ENCODE measurements at places on chromosomes 5 and 9.

DNA sequence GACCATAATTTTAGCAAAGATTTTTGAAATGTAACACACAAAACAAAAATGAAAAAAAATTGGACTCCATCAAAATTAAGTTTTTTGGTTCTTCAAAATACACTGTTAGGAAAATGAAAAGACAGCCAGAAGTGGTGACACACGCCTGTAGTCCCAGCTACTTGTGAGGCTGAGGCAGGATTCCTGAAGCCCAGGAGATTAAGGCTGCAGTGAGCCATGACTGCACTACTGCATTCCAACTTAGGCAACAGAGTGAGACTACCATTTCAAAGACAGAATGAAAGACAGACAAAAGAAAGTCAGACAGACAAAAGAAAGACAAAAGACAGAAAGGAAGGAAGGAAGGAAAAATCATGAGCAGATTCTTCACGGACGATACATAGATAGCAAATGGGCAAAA is 7.5 kb downstream of the DIAPH1 start:
- no peak for DNase-seq

DNA sequence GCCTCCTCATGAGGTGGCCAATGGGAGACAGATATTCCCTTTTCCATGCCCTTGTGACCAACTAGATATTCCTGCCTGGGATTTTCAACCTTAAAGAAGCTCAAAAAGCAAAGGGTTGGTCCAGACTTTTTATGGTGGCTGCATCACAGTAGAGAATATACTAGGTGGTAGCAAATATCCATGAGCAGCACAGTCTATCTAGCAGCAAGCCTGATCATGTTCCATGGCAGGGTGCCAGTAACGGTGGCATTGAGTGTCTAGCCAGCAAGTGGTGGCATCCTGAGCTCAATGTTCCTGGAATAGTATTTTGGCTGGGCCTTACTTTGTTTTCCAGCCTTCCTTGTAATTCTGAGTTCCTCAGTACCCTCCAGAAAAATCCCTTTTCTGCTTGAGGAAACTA is 25.8 kb downstream of the CDC25C start:
- DNase-seq: no peak

- no peak for DNase-seq
Observed at GRCh38 chr5:88677943-88678769, 204.8 kb downstream of the MEF2C start.

- DNase-seq: peak; percentile 75
Observed at GRCh38 chr5:78896132-78896531, 89.0 kb downstream of the ARSB start.

GRCh38 chr5:52784737-52785136 is 3.0 kb upstream of the ITGA1 start:
- no peak for DNase-seq

DNA sequence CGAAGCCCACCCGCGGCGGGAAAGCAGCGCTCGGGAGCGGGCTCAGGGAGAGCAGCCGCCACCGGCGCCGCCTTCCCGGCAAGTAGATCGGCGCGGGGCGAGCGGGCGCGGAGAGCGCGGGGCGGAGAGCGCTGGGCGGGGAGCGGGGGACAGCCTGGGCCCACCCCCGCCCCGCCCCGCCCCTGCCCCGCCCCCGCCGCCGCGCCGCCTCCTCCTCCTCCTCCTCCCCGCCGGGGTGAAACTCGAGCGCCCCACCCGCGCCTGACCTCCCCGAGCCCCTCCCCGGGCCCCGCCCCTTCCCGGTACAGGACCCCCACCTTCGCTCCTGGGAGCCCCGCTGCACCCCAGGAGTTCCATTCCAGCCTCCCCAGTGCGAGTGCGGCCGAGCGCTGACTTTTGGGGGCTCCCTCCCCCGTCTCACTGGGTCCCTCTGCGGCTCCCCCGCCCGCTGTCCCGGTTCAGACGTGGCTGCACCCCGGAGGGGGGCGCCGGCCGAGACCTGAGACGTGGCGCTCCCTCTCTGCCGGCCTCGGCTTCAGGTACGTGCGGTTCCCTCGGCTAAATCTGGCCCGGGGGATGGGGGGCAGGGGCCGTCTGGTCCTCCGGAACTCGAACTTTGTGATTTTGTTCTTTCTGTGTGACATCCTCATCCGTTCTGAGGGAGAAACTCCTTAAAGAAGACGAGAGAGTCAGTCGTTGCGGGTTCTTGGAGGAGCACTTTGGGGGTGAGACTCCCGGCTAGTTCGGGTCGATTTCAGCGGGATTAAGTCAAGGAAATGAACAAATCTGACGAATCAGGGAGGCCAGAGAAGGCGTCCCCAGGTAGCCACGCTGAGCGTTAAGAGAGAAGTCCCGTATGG is at the start of gene SEMA5A:
Gene SEMA5A (minus strand): TSS at position 84 of the 860 bp plus-strand sequence. CDS start 166,129 bp downstream, outside the sequence.
- peak; percentile 64 for DNase-seq

DNA sequence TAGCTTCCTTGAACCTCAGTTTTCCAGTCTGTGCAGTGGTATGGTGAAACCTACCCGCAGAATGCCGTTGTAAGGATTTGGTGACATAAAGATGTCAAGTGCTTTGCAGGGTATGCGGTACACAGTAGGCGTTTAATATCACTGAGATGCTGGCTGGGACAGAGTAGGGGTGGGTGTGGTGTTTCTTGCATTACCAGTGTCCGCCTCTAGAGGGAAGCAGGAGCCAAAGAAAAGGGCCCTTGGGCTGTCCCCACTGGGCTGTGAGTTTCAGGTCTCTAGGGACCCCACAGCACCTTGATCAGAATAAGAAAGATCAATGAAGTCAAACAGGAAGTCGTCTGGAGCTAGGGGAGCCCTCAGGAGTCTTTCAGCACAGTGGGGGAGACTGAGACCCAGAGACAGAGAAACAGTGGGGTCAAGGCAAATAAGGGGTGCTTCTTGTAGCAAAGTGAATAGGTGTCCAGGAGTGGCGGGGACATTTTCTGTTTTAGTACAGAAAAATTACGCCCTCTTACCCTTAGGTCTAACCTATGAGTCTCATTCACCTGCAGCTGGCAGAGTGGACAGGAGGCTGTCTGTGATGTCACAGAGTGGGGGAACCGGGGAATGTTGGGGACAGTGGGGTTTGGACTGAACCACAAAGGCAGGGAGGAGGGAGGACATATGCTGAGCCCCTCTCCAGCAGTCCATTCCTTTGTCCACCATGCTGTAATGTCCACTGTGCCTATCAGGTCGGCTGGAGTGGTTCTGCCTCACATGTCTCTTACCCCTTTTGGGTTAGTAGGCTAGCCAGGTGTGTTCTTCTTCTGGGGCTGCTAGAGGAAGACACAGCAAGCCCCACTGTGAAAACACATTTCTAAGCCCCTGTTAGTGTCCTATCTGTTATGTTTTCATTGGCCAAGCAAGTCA is 4.7 kb upstream of the TEX53 start:
- peak; percentile 44 for DNase-seq

GRCh38 chr5:157327771-157328170 is 61.8 kb downstream of the CYFIP2 start:
- no peak for DNase-seq

DNA sequence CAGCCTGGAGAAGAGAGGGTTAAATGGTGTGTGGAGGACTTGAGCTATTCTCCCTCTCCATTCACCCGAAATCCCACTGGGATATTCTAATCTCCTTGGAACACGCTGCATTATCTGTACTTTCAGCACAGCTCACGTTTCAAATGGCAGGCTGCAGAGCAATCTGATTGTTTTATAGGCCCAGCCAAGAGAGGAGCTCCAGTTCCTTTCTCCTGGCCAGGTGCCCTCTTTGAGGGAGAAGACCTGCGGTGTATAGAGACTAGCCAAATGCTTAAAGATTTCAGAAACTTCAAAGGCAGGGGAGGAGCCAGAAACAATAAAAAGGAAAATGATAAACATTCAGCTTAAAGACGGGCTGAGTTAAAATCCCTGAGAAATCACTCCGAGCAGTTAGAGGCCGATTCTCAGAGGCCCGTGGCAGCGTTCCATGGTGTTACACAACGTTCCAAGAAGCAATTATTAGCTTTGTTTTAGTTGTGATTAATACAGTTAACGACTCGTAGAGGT is 564.0 kb upstream of the KLF4 start:
- peak; percentile 92 for DNase-seq

DNA sequence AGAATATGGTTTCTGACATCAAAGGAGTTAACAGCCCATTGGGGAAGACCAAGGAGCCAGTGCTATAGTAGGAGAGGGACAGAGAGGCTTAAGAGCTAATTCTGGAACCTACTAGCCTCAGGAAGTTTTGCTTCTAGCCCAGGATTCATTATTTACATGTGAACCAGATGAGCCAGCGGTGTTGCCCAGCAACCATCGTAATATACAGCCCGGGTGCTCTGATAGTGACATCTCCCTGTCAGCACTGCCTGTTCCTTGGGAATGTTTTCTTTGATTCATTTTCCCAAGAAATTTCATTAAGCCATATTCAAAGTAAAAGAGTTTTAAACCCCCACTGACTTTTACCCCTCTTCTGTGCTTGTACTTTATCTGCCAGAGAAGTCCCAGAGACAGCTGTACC is 217.4 kb upstream of the ADAMTSL1 start:
- peak; percentile 58 for DNase-seq

DNA sequence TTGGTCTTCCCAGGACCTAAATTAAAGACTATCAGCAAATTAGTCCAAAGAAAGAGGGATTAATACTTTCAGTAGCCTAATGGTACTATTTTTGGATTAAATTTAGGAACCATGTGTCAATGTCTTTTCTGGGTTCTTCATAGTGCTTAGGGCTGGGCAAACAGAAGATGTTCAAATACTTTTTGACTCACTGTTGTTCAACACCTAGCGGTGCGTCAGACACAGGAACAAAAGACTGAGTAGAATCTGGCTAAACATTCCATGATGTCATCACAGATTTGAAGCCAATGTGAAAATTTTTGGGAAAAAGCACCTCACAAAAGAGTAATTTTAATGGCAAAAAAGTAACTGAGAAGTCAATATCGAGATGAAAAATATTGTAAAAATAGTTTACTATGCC is 544.4 kb downstream of the EFNA5 start:
- no peak for DNase-seq

- DNase-seq: no peak
Observed at GRCh38 chr5:154262342-154262741, 71.8 kb downstream of the GALNT10 start.

- peak; percentile 75 for DNase-seq
Observed at GRCh38 chr9:125906144-125906543, 159.0 kb downstream of the PBX3 start.

DNA sequence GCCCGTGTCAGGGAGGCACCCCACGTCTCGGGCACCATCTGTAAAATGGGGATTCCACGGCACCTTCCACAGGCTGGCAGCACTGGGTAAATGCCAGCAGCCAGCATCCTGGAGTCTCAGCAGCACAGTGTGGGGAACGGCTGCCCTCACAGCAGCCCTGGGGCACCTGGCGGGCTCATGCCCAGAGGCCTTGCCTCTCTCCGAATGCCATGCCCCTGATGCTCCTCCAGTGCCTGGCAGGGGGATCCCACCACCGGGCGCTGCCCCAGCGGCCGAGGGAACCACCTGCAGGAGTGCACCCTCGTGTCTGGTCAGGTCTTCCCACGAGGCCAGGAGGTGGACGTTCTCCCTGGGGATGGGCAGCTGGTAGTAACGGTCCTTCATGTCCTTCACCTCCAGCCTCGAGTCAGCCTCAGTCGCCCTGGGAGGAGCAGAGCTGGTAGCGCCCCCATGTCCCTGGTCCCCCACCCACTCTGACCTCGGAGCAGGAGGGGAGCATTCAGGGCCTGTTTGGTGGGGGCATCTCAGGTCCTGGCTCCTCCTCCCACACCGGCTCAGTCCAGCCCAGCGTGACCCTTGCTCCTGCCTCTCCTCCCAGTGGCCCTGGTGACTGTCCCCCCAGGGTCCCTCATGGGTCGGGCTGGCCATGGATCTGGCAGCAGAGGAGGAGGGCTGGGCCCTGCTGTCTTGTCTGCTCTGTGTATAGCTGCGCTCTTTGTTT is 49.9 kb upstream of the NRARP start:
- DNase-seq: no peak

GRCh38 chr9:15549611-15550010 is 3.2 kb upstream of the CCDC171 start:
- DNase-seq: no peak

DNA sequence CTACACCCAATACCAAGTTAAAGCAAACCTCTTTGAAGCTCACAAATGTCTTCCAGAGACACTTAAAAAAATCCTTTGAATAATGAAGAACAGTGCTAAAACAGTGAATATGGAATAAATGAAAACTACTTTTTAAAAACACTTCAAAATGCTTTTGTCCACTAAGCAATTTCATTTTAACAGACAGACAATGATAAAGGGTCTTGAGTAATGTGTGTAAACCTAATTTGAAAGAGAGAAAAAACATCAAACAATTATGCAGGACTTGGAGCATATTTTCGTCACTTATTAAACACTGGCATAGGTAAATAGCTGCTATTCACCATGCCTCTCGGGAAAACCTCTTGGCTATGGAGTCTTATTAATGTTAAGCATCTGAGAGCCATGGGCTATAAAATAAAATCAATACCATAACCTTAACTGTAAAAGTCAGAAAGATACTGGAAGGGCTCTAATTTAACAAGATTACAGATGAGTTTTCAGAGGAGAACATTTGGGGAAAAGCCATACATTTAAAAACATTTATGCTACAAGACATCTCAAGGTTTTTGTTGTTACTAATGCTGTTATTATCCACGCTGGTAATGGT is 177.8 kb downstream of the NFIB start:
- no peak for DNase-seq

Data from fibroblast of pulmonary artery (primary cell).